Chondrocyte (in vitro differentiated cells): ENCODE measurements at places on chromosomes 3 and 15.

GRCh38 chr15:88794001-88794400, 9.2 kb upstream of the ACAN start:
- no peak for DNase-seq

DNA sequence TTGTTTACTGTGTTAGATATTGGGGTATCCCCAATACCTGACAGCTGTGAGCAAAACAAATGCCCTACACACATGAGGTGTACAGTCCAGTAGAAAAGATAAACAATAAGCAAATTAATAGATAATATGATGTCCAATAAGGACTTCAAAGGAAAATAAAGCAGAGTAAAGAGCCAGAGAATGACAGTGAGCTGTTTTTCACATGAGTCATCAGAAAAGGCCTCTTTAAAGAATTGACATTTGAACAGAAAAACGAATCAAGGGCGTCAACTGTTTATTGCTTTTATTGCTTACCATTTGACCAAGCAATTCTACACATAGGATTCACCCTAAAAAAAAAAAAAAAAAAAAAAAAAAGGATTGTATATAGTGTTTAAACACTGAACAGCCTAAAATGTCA, 96.6 kb upstream of the FLNB start:
- no peak for DNase-seq

DNA sequence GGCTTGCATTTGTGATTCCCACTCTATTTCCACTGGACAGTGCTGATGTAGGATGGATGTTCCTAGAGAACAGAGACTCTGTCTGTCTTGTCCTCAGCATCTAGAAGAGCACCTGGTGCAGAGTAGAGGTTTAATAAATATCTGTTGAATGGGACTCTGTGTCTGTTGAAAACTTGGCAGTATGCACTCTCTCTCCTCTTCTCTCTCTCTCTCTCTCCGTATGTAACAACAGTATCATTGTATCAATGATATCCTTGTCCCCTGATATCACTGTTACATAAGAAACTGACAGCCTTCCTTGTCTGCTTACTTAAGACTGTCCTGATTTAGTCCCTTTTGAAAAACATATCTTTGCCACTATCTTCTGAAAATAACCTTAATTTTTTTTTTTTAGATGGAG, 24.3 kb upstream of the MGLL start:
- DNase-seq, result no peak

- DNase-seq, result peak; percentile 40
Observed at GRCh38 chr15:101841656-101842055, 29.7 kb downstream of the OR4F15 start.

DNA sequence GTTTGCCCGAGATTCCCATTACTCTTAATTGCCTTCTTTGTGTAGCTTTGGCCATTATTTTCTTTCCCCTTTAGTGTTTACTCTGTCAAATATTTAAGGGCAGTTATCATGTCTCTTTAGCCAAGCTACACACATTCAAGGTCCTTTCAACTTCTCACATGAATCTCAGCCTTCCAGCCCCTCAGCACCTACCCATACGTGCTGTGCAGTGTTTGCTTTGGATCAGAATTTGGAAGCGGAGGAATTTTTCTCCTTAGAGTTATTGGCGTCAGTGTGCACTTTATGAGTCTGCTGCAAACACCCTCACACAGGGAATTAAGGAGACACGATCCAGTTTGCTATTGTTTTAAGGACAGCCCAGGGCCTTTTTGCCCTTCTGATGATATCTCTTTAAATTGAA, 231.6 kb downstream of the CACNA2D3 start:
- no peak for DNase-seq

- DNase-seq, result no peak
Observed at GRCh38 chr3:64491843-64492242, 196.0 kb downstream of the ADAMTS9 start.

DNA sequence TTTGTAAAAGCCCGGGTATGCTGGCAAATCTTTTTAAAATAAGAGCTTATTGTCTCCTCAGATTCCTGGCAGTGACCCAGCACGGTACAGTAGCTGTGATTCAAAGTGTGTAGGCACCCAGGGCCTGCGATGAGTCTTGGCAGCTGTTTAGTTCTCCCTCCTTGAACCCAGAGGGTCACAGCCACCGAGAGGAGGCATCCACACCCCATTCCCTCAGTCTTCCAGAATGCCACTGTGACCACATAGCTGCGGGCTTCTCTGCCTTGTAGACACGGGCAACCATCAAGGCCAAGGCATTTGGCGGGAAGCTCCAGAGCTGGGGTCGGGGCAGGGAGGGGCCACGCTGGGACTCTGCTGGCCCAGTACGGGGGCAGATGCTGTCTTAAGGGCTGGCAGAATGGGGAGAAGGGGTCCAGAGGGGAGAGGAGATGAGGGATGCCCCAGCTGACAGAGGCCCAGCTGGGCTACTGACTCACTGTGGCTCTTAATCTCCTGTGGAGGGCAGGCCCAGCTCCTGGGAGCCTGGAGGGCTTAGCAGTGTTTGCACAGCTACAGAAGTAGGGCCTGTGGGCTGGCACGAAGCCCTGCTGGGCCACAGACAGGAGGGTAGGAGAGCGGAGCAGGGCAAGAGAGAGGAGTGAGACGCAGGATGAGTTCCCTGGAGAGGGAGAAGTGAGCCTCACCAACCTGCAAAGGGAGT, 68.8 kb upstream of the DLG1 start:
- no peak for DNase-seq

DNA sequence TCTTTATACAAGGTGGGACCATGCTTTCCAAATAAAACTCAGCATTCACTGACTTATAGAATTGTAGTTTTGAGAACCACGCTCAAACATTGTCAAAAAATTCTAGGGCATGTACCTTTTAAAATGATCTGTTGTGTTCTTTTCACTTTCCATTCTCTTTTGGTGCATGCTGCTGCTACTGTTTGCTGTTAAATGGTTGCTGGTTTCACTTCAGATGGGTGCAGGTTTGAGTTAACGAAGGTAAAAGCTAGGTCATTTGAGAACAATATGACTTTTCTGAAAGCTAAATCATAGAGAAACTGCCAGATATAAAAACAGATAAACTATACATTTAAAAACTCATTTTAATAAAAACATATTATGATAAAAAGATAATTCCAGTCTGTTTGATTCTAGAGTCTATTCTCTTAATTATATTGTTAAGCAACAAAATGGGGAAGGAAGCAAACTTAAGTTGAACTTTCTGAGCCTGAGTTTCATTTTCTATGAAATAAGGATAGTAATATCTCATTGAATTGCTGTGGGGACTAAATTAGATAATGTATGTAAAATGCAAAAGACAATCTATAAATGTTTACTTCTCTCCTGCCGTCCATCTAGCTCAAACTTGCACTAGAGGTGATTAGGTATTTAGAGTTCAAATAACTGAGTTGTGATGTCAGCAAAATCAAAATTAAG, 82.4 kb downstream of the OXSM start:
- no peak for DNase-seq

DNA sequence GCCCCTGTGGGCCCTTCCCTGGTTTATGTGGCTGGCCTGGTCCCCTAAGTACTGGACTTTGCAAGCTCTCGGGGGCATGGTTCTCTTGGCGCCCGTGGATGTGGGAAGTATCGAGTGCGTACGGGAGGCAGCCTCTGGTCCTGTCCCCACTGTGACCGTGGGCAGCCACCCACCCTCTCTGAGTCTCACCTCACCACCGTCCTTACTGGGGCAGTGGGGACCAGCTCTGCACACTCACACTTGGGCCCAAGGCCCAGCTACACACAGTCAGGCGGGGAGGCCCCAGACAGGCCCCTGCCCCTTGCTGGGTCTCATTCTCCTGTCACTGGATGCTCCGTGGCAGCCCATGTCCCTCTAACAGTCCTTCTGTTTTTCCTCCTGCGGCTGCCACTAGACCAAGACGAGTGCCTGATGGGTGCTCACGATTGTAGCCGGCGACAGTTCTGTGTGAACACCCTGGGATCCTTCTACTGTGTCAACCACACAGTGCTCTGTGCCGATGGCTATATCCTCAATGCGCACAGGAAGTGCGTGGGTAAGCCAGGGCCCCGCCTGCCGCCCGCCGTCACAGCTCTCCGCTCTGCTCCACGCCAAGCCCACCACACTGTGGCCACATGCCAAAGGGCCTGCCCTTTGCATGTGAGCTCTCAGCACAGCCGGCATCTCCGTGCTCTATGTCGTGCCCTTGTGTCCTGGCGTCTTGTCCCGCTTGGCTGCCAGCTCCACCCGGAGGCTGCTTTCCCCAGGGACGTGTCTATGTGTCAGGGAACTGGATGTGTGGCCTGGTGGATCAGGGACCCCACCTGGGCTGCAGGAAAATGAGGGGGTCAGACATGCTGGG, 72.7 kb downstream of the FBLN2 start:
- peak; percentile 73 for DNase-seq

- DNase-seq, result no peak
Observed at GRCh38 chr3:192986379-192986778, 68.7 kb upstream of the MB21D2 start.

DNA sequence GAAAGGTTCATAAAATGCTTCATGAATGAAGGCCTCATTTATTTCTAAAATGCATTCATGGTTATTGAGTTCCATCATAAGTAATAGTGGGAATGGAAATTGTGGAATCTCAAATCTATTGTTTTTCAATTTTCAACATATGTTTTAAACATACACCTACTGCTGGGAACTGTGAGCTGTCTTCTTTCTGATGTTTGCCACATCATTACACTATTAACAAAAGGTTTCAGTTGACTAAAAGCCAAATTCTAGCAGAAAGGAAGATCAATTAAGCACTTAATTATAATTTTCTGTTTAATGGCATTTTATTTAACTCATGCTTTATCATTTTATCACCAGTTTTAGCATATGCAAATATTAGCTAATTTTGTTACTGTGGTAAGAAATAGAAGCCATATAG, 13.8 kb upstream of the TBC1D23 start:
- DNase-seq, result no peak

DNA sequence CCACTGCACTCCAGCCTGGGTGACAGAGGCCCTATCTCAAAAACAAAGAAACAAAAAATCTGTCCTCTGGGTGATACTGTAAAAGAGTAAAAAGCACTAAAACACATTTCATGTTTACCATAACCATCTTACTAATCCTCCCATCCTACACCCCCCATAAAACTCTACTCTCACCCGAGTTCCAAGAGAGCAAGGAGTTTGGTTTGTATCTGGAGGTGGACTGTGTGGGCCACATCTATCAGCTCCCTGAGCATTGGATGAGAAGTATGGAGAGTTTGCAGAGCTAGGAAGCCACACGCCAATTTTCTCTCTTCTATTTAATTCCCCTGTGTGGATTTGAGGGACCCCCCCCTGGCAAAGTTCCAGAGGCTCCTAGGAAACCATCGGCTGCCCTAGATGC, 80.0 kb downstream of the ATP10A start:
- DNase-seq, result no peak

DNA sequence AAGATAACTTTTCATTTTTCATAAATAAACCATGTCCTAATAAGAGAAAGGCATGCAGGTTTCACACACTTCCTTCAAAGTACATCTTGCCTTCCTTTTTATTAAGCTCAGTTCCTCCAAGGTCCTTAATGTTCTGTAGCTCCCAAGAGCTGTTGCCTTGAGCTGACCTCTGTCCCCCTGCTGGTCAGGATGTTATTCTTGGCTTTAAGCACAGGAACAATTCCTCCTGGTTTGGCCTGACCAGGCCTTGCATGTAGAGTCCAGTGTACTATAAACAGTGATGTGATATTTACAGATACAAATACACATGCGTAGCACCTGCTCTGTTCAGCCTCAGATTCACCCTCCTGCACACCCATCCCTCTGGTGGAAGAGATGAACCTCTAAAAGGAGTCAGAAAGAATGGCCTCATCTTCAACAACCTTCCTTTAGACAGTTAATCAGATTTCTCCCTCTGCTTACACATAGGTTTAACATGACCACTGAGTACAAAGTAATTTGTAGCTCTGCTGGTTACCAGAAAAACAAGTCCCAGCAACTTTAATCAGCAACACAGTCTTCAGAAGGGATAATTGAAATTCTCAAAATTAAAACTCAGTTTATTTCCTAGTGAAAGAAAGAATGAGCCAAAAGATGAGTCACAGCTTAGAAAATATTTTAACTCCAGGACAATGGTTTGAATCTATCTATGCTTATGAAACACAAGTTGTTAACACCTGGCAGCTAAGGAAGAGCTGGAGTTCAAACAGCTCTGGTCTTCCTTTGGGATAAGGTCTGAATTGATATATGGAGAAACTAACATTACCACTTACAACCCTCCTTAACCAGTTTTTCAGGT, 46.5 kb downstream of the PTPN9 start:
- no peak for DNase-seq

- no peak for DNase-seq
Observed at GRCh38 chr3:4587838-4588105, 94.6 kb downstream of the ITPR1 start.

DNA sequence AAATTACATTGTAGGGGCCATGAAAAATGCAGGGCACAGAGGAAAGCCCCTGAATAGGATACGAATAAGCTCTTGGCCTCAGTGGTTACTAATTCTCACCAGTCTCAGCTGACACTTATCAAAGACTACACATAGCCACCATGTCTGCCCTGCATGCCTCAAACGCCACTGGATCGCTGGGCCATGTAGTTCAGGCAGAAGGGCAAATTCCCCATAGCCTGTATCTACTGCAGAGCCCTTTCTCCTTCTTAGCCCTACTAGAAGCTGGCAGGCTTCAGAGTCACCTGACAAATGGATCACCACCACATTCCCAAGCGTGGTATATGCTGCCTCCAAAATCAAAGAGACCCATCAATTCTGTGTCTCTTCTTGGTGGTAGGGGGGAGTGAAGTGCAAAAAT, 177.4 kb downstream of the MINAR1 start:
- DNase-seq, result no peak

- DNase-seq, result no peak
Observed at GRCh38 chr3:157542711-157543500, 39.7 kb upstream of the VEPH1 start.

DNA sequence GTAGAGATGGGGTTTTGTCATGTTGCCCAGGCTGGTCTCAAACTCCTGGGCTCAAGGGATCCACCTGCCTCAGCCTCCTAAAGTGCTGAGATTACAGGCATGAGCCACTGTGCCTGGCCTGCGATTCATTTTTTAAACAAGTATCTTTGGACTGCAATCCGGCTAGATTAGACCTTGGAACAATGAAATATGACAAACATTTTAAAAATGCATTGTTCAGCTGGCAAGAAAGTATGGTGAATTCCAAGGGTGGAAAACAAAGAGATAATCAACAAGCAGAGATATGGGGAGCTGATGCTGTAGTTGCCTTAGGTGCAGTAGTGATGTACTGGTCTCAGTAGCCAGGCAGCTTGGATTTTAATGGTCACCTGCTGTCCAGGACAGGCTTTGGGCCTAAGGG, 95.8 kb upstream of the GOLGA8J start:
- DNase-seq, result no peak
